ENCODE measurements at places on chromosomes 4 and X. TPM values are rescaled to one million over a fixed set of nuclear protein-coding genes. Genes with fewer than 3 reads are reported as not detected.

- DNase-seq, result no peak
Observed at GRCh38 chrX:133813971-133814370, 171.4 kb downstream of the GPC3 start.

GRCh38 chr4:186593587-186593973, 38.2 kb upstream of the MTNR1A start:
- no peak for DNase-seq

Gene ARX
- total RNA-seq, result not detected

Gene ACE2
- total RNA-seq, result not detected

Gene RNF4
- total RNA-seq, result 59.8 TPM

Gene GAGE12D
- total RNA-seq, result not detected

DNA sequence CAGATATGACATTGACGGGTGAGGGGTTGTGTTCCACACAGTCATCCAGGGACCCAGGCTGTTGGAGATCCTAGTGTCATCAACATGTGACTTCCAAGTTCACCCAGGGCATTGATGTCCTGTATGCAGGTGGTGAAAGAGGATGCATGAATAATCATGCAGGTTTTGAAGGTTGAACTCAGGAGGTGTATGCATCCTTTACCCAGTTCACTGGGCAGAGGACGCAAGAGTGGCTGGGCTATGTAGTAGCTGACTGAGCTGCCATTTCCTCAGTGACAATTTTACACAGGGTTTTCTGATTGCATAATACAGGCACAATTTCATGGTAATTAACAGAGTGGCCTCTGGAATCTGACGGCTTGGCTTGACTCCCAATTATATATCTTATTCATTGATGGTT, 323.0 kb downstream of the HS3ST1 start:
- no peak for DNase-seq

- no peak for DNase-seq
Observed at GRCh38 chrX:130857207-130857606, 45.8 kb downstream of the ENOX2 start.
